ENCODE measurements at places on chromosomes 7 and 10.

DNA sequence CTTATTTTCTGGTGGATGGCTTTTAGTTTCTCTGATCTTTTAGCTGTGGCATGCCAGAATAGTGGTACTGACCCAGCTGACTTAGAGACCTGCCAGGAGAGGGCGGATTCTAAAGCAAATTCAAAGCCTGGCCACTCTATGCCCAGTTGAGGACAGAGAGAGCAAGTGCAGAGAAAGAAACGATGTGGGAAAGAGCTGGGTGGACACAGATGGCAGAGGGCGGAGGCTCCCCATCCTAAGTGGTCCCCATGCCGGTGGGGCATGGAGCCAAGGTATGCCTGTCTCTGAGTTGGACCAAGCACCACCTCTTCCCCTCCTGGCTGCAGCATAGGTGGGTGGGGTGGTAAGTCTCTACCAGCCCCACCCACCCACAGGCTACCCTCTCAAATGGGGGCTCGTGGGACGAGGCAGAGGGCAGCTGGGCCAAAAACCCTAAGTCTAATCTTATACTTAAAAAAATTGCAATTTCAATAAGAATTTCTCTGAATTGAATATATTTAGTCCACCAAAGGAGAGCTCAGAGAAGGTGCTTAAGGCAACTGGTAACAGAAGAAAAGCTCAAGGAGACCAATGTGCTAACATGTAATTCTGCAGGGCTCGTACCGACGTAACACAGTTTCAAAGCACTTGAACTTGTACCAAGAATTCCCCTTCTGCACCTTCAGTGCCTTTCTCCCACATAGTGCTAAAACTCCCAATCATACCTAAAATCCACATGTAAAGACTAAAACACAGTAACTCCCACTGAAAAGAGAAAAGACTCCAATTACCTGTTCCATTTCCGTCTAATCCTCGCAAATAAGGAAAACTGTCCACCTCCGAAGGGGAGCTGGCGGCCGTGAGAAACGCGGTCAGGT is 85.7 kb upstream of the NMT2 start:
- no peak for DNase-seq

- DNase-seq: no peak
Observed at GRCh38 chr10:71326464-71326881, 7.4 kb downstream of the SLC29A3 start.

DNA sequence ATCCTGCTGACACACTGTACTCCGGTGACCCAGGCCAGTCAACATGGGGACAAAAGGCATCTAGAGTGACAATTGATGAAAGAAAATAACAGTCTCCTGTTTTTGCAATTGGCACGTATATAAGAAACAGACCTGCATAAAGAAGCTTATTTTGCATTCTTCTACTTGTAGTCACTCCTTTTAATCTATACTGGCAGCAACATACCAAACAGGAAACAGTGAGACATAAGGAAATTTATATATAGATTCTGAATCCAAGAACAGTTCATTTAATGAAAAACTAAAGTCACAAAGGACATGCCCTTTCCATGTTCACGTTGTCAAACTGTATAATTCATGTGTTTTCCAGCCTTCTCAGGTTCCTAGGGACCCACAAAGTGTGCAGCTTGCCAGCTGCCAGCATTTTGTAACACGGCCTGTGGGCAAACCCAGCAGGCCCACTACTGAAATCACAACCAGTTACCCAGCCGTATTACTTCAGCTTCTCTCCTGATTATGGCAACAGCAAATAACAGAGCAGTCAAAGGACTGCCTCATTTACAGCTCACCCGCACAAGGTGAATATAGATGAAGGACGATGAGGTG is 72.3 kb downstream of the AMPH start:
- no peak for DNase-seq

DNA sequence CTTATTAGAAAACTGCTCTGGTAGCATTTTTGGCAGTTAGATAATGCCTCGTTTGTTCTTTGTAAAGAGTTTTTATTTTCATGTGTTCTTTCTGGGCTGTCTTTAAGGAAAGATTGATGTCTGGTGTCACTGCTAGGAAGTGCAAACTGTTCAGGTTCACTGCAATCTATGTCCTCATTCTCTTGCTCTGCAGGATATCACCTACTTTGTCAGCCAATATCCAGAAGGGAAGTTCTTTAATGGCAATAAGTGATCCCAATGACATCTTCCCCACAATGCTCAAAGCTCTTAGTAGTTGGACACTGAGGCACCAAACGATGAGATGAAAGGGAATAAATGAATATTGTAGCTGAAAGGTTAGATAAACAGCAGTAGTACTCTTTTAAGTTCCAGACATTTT is 115.1 kb downstream of the AGMO start:
- no peak for DNase-seq

- DNase-seq: no peak
Observed at GRCh38 chr7:46993396-46993795, 588.5 kb downstream of the TNS3 start.

DNA sequence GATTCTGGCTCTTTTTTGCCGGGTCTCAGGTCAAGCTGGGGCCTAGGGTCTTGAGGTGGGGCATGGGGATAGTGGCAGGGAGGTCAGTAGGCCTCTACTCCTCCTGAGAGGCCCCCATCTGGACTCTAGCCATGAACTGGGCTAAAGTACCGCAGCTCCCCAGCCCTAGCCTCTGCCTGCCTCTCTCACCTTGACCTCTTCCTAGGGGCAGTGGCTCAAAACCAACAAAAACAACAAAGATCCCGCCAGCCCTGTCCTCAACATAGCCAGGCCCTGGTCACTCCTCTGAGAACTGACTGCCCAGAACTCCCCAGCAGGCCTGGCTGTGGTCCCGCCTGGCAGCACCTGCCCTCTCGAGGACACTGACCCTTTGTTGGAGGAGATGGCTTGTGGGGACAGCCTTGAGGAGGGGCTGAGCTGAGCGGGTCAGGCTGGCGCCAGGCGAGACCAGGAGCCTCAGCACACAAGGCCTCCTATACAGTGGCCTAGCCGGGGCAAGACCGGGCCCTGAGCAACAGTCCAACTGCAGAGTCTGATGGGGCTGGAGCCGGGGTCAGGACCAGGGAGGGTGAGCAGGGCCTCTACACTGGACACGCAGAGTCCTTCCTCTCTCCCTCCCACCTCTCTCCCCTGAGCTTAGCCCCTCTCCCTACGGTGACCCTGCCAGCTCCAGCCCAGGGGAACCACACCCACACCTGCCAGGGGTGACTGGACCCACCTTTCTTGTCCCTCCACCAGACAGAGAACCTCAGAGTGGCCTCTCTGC is 11.6 kb upstream of the PPIF start:
- no peak for DNase-seq

DNA sequence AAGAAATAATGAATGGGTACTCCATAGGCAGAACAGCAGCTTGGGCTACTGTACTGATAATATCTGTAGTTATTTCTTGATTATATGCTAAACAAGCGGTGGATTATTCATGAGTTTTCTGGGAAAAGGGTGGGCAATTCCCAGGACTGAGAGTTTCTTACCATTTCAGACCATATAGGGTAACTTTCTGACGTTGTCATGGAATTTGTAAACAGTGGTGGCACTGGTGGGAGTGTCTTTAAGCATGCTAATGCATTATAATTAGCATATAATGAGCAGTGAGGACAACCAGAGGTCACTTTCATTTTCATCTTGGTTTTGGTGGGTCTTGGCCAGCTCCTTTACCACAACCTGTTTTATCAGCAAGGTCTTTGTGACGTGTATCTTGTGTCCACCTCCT is 399.7 kb downstream of the CDC14C start:
- no peak for DNase-seq

- DNase-seq: no peak
Observed at GRCh38 chr10:73999703-74000102, 1.8 kb downstream of the VCL start.

- no peak for DNase-seq
Observed at GRCh38 chr10:35795131-35795824, 153.2 kb upstream of the FZD8 start.

DNA sequence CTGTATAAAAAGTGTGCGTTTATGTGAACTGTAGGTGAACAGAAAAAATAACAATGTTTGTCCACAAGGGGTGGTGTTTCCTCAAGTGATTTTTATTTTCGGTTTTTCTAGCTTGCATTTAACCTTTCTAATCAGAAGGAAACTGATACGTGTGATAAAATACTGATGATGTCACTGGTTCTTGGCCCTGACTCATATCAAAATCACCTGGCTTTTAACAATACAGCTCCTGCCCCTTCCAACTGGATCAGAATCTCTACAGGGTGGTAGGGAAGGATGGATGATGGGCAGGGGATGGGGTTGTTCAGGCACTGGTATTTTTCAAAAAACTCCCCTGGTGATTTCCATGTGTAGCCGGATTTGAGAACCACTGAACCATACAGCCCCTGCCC is 10.9 kb downstream of the NPFFR1 start:
- no peak for DNase-seq

DNA sequence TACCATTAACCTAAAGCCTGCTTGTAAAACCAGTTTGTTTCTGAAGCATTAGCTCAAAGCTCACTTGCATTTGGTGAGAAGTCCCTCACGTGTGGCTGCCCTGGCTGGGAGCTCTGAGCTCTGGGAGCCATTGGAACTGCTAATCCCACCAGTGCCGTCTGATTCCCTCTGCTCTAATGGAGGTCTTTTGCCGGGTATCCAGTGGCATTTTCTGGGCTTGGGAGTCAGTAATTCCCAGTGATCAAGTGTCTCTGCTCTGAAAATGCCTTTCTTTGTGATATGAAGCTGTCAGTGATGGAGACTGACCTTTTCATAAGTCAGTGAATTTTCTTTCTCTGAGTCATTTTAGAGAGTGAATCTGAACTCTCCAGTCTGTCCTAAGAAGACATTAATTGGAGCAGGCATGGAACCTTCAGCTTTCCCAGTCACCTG is 36.9 kb upstream of the FAM20C start:
- DNase-seq: no peak

- DNase-seq: no peak
Observed at GRCh38 chr10:132892004-132892403, 50.4 kb downstream of the CFAP46 start.

- no peak for DNase-seq
Observed at GRCh38 chr7:38744746-38745145, 113.6 kb upstream of the AMPH start.

DNA sequence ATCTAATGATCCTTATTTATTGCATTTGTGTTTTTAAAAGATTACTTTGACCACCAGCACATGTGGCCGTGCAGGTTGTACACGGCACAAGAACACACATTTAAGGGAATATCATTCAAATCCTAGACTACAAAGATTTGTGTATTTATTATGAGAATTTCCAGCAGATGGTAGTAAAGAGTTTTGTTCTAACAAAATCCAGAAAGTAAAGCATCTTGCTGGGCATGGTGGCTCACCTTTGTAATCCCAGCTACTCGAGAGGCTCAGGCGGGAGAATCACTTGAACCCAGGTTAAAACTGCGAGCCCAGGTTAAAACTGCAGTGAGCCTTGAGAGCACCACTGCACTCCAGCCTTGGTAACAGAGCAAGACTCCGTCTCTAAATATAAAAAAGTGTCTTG is 31.5 kb downstream of the MACROH2A2 start:
- no peak for DNase-seq

GRCh38 chr10:98256692-98257091 is 11.3 kb downstream of the LOXL4 start:
- no peak for DNase-seq

DNA sequence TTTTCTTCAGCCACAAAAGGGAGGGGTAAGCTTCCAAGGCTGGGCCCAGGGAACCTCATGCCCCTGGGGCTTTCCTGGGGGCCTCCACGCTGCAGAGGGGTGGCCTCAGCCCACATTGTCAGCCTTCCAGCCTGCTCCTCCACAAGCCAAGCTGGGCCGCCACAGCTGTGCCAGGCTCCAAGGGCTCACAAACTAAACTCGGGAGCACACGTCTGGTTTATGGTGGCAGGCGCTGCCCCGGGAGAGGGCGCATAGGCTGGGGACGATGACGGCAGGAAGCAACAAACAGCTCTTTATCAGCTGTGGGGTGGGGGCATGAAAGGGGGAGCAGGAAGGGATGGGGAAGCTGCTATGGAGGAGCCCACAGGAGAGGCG is 6.3 kb upstream of the CDH23 start:
- DNase-seq: no peak

DNA sequence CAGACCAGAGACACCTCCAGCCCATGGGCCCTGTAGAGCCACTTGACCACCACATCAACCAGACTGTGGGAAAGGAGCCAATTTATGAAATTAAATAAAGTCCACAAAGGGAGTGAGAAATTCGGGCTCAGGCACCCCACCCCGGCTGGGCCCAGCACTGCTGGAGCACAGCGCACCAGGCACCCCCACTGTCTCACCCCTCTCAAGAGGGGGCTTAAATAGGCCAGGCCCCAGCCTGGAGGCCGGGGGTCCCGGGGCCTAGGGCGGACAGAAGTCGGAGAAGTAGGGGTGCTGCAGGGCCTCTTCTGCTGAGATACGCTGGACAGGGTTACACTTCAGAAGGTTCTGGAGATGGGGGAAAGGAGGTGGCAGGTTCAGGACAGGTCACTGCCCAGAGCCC is 3.9 kb downstream of the CDK5 start:
- DNase-seq: no peak

DNA sequence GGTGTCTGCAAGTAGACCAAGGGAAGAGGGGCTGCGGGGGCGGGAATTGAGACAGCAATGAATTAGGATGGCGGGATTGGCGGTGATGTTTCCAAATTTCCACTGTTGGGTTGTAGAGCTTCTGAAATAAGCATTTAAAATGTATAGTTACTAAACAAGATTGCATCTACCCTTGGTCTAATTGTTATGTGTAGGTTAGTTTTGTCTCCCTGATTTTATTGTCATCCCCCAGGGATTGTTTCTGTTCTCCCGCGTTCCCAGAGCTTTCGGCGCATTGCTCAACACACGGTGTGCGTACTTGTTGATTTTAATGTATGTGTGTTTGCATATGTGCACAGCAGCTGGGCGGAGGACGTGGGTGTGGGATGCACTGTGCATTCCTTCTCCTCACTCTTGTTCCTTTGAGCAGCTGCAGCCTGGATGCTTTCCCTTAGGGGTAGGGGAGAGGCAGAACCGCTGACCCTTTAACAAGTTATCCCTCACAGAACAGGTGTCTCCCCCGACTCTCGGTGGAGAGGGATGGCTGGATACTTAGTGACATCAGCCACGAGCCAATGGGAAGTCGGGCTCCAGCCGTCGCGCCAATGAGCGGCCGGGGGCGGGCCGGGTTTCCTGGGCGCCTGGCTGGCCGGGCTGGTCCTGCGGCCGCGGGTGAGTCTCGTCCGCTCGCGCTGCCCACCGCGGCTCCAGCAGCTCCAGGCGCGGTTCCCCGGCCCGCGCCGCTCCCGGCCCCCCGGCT is at the start of gene TSPAN33:
TSPAN33 (plus strand) TSS at position 613 of the 739 bp plus-strand sequence. CDS start 274 bp downstream, outside the sequence.
- peak; percentile 63 for DNase-seq

DNA sequence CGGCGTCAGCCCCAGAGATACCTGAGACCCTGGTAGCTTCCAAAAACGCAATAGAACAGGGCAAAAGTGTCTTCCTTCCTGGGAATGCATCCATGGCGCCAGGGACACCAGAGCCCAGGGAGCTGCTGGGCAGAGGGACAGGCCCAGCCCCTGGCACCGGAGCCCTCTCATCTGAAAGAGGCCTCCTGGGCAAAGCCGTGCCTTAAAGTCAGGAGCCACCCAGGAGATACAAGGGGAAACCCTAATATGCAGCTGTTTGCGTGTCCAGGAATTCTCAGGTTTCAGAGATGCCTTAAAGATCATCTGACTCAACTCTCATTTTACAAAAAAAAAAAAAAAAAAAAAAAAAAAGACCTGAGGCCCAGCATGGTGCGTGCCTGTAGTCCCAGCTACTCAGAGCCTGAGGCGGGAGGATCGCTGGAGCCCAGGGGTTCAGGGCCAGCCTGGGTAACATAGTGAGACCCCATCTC is 28.0 kb downstream of the NUDT1 start:
- no peak for DNase-seq

Measured in CD4-positive, alpha-beta T cell treated with Interleukin-6 for 4 hours (primary cell).